Neural progenitor cell (in vitro differentiated cells): ENCODE measurements at places on chromosomes 12 and 14.

DNA sequence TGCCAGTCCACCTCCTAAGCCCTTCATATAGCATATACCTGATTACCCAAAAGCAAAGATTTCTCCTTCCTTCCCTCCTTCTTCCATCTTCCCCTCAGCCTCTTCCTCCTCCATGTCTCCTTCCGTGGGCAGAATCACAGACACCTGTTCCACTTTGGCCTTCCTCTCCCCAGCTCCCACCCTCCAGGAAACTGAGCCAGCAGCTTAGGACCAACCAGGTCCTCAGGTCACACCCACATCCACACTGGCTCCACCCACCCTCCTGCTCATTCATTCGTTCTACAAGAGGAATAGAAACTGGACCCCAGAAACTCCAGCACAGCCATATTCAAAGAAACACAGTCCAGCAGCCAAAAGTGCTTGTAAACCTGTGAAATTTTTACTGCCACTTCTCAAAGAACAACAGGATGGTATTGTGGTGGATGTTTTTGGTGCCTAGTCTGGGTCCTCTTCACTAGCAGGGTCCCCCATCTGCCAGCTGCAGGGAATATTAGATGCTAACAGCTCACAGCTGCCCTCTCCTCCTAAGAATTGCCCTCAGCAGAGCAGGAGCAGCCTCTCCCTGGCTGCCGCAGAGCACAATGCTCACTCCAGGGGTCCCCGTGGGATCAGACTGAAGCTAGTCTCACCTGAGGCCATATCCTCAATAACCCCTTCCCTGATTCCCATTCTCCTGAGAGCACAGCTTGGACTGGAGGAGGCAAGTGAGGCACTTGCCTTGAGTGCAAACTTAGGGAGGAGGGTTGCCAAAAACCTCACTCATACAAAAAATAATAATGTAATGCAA is 18.4 kb downstream of the CMKLR1 start:
- DNase-seq: no peak

DNA sequence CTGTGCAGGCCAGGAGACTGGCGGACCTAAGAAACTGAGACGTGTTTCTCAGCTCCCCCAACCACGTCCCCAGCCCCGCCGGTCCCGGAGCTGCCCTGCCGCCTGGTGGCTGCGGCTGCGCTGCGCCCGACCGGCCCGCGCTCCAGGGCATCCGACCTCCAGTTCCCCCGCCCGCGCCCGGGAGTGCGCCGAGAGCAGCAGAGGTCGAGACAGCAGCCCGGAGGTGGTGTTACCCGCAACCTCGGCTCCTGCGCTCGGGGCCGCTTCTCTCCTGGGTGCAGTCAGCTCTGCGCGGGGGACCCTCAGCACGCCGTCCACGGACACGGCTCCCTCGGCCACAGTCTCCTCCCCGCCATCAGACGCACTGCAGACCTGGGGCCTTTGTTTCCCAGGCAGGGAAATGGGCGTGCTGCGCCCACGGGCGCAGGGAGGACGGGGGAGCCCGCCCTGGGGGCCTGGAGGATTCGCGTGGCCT is 21.6 kb upstream of the GPR132 start:
- DNase-seq: peak; percentile 93

- DNase-seq: no peak
Observed at GRCh38 chr12:47028981-47029708, 50.3 kb upstream of the PCED1B start.

GRCh38 chr12:115075552-115076170 is 391.7 kb upstream of the TBX3 start:
- DNase-seq: no peak

- no peak for DNase-seq
Observed at GRCh38 chr14:83689265-83689664, 1840.7 kb upstream of the FLRT2 start.

DNA sequence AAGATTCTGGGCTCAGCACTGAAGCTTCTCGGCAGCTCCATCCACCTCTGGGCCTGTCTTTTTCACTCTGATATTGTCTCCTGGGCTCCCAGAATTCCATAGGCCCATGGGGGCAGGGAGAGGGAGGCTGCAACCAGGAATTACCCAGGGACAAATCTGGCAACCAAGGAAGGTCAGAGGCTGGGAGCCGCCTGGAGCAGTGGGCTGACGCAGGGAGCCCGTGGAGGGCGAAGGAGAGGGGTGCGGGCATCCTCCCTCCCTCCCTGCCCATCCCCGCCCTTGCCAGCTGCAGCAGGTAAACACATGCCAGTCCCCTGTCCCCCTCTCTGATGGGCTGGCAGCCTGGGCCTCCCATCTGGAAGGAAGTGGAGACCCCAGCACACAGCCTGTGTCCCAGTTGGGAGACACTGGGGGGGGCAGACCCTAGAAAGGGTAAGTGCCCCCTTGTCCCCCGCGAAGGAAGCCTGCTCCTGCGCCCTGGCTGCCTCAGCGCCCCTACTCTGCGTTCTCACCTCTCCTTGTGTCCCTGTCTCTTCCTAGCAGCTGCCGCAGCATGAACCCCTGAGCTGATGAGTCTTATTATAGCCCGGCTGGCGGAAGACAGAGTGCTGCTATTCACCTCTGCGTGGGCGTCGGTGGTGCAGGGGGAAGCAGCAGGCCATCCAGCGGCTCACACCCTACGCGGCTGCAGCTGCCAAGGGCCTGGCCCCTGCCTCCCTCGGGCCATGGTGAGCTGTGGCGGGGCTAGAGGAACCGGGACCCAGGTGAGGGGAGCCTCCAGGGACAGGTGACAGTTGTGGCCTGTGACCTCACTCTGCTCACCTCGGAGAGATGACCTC is 6.7 kb downstream of the LRTM2 start:
- DNase-seq: no peak

DNA sequence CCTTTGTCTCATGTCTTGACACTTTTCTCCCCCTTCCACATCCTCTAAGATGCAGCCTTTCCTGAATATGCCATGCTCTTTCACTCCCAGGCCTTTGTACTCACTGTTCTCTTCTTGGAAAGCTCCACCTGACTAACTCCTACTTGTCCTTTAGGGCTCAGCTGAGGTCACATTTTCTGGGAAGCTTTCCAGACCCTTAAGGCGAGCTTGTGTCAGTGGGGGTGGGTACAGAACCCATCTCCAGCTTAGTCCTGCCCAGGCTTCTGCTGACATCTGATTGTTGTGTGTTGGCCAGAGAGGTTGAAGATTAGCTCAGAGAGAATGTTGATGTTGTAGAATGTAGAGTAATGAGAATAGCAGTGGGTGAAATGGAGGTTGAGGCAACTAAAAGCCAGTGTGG is 2.9 kb upstream of the TSFM start:
- DNase-seq: no peak

DNA sequence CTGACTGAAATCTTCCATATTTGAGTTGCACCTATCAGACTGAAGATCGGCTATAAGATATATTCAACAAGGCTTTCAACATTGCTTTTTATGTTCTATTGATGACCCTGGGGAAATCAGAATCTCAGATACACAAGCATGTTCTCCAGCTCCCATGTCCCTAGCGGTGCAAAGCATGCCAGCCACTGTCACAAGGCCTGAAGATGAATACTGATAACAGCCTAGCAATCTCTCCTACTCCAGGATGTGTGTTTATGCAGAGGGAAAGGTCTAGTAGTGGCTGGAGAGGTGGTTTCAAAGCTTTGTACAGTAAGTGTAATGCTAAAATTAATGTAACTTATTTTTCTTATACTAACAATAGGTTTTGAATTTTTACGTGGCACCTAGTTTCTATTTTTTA is 64.6 kb downstream of the SOX5 start:
- no peak for DNase-seq

DNA sequence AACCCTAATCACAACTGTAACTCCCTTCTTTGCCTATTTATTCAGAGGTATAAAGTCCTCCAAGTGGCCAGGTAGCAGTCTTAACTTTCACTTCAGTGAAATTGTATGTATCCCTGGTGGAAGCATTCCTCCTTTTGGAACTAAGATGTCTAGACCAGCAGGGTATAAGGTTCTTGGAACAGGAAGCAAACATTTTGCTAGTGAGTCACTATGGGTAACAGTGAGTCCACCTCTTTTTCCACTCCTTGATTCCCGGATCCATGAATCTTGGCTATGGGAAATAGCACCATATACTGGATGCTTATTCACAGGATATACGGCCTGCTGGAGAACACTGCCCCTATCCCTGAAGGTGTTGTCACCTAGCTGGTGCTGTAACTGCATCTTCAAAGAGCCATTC is 80.2 kb downstream of the KCNA5 start:
- DNase-seq: no peak

DNA sequence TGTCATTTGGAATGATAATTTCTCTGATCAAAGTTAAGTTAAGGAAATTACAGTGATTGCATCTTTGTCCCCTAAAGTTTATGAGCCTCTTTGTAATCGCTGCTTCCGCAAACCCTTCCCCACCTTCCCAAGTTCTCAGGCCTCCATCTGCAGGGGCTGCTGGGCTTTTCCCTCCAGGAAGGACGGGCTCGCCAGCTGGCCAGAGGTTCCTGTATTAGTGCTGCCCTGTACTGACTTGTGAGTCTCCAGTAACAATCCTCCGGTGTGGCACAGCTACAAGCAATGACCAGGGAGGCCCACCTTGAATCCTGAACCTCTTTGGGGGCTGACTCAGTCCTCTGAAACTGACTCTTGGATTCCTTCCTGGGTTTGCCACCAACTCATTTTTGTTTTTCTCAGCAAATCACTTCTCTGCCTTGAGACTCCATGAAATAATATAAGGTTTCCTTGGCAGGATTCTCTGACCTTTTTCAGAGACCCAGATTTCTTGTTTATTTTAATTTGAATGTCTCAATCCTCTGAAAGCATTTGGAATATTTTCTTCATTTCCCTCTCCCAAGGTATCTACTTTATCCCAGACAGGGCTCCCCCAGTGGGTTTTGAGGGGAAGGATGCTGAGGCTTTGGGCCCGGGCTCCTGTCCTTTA is 398.6 kb downstream of the ZFP36L1 start:
- no peak for DNase-seq

GRCh38 chr14:23883684-23884540 is 69.7 kb upstream of the DHRS4 start:
- DNase-seq: no peak

DNA sequence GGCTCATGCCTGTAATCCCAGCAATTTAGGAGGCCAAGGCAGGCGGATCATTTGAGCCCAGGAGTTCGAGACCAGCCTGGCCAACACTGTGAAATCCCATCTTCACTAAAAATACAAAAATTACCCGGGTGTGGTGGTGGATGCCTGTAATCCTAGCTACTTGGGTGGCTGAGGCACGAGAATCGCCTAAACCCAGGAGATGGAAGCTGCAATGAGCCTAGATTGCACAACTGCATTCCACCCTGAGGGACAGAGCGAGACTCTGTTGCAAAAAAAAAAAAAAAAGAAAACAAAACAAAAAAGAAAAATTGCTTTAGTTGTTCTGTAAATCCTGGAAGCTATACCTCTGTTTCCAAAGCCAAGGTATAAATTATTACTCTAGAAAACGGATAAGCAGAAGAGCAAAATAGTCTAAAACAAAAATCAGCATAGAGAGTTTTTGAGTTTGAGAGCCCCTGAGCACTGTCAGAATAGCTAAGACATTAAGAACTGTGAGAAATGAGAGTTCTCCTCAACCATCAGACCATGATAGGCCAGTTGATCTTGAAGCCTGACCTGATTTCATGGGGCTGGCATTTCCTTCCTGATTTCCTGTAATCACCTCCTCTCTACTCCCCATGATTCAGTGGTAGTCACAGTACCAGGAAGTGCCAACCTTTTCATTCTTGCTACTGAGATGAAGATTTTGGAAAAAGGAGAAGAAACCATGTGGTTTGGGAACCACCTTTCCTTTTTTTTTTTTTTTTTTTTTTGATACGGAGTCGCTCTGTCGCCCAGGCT is 31.7 kb downstream of the ATP2A2 start:
- DNase-seq: no peak

DNA sequence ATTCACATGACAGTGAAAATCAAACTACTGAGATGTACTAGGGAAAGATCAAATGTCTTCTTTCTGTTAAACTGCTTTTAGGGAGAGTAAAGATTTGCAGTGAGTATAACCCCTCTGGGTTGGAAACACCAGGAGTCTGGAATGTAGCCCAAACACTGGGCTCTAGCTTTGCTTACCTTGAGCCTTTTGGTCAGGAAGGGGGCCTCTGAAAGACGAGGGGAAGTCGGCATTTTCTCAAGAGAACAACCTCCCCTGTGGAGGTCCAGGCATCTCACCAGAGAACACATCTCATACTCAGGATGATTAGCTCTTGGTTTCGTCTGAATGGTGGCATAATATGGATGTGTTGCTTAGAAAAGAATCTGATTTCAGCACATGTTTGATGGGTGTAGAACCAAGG is 169.0 kb downstream of the ZFP36L1 start:
- DNase-seq: no peak

DNA sequence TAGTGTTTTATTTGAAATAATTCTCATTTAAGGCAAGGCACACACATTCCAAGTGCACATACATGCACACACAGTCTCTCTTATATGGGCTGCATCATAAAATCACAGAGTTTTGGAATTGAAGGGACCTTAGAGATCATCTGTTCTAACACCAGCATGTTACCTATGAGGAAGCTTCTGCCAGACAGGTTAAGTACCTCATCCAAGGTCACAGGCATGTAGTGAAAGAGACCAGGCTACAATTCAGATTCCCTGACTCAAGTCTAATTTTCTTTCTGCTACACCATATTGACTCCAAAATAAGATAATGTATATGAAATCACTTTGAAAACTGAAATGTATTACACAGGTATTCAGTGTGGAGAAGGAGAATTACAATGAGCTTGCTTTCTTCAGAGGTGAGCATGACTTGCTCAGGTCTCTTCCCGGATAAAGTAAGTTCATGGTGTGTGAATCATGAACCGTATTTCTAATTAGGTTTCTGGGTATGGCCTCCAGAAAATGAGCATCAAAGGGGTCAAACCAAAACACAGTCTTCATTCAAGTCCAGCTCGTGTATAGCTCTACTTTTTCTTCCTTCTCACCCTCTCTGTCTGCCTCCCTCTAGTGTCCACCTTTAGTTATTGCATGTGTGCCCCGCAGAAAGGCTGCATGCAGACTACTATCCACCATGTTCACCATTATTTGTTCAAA is 411.9 kb downstream of the FUT8 start:
- DNase-seq: peak; percentile 79

DNA sequence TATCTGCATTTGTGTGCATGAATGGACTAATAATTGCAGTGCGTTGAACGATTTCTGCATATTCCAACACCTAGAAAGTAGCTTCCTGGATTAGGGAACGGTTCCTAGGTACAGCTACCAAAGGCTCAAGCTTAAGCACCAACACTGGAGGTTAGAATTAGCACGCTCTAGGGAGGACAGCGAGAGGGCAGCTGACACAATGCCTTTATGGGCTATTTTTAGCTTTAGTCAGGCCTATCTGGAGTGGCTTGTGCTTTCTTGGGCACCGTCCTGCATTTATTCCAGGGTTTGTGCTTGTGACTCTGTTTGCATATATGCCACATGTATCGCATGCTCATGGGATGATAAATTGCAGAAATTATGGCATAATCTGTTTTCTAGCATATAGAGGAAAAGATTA is 13.7 kb downstream of the ETV6 start:
- no peak for DNase-seq

DNA sequence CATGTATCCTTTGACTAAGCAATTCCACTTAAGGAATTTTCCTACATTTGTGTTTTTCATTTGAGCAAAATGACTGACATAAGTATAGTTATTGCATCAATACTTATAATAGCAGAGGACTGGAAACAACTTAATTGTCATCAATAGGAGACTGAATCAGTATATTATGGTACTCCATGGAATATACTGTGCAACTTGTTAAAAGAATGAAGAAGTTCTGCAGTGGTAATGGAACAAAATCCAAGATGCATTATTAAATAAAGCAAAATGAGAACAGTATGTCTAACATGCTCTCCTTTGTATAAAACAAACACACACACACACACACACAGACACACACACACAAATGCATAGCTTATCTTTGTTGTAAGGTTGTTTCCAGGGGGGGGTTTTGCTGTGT is 303.1 kb downstream of the RAD51B start:
- no peak for DNase-seq
